ENCODE measurements at places on chromosomes 13 and 19.

GRCh38 chr19:42872608-42873007, 6.9 kb downstream of the PSG1 start:
- DNase-seq: no peak

DNA sequence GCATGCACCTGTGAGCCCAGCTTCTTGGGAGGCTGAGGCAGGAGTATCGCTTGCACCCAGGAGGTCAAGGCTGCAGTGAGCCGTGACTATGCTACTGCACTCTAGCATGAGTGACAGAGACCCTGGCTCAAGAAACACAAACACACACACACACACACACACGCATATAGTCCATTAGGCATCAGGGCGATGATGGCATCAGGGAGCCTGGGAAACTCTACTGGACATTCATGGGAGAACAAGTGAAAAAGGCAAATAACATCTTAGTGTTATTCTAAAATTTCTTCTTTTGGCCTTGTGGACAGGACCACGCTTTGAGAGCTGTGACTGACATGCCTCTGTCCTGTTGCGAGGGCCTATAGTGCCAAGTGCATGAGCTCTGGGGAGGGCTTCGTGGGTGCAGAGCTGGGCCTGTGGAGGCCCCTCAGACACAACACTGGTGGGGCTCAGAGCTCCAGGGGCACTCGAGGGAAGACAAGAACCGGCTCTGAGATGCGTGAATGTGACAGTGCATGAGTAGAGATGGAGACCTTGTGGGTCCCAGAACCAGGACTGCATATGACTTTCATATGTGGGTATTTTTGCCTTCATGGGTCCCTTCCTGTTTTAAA, 8.0 kb upstream of the USF2 start:
- peak; percentile 41 for DNase-seq

DNA sequence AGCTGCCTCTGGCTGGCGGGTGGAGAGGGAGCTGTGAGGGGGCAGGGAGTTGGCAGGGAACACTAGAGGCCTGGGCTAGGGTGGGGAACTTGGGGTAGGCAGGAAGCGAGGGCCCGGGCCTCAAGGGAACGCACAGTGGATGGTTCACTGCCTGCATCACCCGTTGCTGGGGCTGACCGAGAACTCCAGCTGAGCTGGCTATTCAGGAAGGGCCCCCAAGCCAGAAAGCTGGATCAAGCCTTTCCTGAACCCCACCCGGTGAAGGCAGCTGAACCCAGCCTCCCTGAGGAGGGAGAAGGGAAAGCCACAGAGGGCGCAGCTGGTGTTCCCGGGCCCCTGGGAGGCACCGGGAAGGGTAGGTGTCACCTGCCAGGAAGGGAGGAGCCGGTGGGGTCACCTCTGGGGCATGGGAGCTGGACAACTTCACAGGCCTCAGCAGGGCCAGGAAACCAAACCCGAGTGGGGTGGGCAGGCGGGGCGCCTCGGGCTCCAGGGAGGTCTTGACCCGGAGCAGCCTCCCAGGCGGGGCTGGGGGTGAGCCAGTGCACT, 13.9 kb downstream of the PALM start:
- no peak for DNase-seq

DNA sequence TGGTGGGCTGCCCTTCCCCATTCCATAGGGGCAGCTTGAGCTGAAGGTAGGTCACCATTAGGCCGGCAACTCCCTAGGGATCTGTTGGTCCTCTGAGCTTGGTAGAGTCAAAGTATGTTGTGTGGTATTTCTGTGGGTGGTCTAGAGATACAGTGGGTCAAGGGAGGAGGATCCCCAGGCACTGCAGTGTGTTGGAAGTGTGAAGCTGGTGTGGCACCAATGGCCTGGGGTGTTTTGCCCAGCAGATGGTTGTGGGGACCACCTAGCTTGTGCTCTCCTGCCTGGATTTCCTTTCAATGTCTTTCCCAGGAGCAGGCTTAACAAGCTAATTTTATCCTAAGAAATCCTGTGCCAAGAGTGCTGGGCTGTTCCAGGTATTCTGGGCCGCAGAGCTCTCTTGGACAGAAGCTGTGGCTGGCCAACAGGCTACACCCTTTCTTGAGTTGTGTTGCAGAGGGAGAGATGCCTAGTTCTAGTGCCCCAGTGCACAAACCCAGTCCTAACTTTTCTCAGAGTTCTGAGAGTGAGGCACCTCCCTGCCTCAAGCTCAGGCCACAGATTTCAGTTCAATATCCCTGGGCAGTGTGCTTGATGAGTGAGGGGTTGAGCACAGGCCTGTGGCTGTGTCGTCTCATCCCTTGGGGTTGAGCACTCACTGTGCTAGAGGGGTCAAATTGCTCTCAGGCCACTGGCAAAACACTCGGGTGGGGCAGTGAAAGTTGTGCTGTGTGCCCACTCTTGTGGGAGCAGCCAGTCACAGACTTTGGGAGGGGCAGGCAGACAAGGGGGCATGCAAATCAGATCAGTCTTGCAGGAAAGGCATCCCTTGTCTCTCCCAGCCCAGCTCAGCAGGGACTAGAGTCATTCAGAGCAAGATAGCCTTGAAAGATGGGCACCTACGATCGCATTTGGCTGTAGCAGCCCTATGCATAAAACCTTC, 1806.1 kb upstream of the MIR17HG start:
- DNase-seq: no peak

- DNase-seq: peak; percentile 27
These were observed 78.6 kb upstream of the TM9SF2 start for GRCh38 chr13:99422586-99423220.

GRCh38 chr19:4374498-4375163, 25.7 kb downstream of the SH3GL1 start:
- no peak for DNase-seq

DNA sequence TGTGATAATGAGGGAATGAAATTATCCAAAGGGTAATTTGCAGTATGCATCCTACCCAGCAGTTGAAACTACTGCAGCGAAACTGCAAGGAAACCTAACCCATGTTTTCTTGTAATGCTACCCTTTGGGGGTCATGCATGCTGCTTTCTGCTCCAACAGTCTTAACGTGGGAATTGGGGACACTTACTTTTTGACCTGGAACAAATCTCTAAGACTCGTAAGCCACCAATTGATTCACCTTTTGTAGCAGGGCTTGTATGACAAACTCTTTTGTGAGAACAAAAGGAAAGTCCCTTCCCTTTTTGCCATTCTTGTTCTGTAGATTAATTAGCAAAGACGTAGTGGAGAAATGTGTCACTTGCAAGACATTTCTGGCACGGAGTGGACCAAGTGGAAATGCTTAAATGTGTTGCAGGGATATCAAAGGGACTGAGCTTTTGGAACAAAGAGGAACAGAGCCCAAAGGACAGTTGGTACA, 27.4 kb downstream of the LRCH1 start:
- DNase-seq: no peak

DNA sequence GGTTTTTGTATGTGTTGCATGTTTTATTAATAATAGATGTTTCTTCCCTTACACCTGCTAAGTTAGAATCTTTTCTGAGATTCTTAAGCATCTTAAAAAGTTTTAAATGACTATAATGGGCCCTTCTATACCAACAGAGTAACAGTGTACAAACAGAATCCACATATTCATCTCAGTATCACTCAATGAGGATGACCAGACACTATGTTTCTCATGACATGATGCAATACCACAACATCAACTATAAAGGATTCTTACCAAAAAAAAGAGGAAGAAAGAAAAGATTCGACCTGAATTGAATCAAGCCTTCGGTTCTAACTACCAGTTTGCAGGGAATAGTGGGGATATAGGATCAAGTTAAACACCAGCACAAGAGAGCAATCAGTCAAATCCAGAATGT, 56.5 kb downstream of the INTS6 start:
- no peak for DNase-seq

DNA sequence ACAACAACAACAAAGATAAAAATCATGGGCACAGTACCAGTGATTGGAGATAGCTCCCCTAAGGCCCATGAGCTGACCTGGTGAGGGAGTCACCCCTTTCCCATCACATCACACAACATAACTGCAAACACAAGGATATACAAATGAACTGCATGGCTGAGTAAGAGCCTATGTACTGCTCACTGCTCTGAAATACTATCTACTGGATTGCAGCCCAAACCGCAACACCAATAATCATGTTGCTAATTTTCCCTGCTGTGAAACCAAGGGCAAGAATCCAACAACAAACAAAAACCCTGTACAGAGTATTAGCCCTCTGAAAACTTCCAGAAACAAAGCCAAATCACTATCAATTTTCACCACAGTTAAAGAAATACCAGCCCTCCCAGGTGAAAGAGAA, 1893.2 kb downstream of the PCDH9 start:
- no peak for DNase-seq

DNA sequence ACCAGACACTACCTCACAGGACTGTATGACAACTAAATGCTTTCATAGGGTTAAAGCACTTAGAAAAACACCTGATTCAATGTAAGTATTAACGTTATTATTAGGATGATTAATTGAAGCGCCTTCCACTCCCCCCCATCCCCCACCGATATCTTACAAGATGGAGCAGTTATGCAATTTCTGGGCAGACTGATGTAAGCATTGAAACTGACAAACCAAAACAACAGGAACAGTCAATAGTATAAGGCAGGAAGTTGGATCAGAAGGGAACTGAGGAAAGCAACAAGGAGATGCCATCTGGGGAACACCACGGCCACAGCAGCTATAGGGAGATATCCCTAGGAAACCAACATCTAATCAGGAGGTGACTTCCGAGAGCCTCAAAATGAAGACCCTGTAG, 3.8 kb downstream of the LCP1 start:
- DNase-seq: no peak

DNA sequence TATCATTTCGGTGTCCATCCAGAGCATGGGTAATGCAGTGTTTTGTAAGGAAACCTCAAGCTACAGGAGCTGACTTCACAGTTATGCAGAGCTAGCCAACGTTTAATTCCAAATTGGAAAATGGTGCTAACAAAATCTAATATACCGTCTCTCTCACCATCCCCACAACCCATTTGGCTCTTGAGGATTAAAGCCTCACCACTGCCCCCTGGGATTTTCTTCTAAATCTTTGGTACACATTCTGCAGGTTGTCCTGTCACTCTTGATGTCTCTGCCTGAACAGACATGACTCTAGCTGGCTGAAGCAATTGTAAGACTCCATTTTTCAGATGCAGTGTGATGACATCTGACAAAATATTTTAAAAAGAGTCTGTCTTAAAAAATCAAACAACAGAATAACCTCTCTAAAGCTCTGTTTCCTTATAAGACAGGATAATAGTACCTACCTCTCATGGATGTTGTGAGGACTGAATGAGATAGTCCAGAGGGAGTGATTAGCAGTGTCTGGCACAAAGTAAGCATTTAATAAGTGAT, 451.8 kb downstream of the SUCLA2 start:
- no peak for DNase-seq

DNA sequence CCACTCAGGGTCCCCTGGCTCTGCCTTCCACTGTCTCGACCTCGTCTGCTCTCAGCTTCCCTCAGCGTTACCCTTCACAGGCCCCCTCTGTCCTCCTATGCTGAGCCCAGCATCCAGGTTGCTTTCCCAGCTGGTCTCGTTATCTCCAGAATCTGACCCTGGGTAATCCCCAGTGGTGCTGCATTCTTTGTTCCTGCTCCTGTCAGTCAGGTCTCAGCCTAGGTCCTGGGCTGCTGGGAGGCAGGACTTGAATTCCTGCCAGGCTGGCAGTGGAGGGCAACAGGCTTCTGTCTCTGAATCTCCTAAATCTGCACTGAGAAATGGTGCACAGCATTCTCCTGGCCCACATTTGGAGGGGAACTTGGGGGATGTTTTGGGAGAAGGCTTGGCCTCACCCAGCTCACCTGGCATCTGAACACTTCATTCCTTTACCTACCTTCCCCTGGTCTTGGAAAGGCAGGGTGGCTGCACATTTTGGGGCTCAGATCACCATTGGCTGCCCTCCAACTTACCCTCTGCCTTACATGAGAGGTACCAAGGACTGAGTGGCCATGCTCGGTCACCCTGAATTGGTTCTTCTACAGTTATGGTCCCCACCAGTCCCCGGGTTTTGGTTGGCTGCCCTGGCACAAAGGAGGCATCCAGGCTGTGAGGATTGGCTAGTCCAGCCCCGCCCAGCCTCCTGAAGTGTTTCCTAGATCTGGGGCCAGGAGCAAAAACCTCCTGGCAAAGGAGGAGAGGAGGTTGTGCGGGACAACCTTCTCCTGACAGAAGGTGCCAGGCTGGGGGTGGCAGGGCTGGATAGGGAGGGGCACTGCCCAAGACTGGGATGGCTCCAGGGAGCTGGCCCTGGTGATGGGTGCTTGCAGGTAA, at the start of gene CYP4F8:
Gene CYP4F8, plus strand, starts transcription at position 712 of the 873 bp plus-strand sequence. CDS start 399 bp downstream, outside the sequence.
- no peak for DNase-seq

DNA sequence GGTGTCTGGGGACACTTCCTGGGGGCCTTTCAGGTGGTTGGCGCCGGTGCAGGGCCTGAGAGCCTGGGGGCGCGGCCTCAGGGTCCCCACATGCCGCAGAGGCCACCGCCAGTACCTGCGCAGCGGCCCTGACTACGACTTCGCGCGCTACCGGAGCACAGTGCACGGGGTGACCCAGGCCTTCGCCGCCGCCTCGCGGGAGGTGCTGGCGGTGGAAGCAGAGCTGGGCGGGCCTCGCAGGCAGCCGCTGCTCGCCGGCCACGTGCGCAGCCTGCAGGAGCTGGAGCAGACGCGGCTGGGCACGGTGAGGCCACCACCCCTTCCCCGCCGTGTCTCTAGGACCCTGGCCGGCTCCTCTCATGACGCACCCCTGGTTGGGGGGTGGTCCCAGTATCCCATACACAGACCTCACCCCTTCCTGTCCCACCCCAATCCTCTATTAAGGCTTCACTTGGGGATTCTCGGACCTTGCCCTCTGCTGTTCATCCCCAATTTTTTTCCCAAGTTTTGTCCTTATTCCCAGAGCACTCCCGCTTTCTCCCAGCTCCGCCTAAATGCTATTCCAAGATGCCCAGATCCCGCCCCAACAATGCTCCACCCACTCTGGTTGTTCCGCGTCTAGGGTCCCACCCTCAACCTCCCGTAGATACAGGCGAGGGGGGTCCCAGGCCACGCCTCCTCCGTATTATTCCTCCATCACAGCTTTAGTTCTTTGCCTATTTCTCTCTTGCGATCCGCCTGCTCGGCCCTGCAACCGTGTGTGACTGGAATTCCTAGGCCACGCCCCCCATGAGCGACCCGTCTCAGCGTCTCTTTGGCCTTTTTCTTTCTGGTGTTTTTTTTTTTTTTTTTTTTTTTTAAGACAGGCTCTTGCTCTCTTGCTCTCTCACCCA, 1.0 kb downstream of the REX1BD start:
- peak; percentile 76 for DNase-seq

GRCh38 chr13:92560883-92561282, 665.7 kb upstream of the GPC6 start:
- no peak for DNase-seq

- no peak for DNase-seq
These were observed 39.7 kb upstream of the IGSF23 start for GRCh38 chr19:44573627-44574026.

DNA sequence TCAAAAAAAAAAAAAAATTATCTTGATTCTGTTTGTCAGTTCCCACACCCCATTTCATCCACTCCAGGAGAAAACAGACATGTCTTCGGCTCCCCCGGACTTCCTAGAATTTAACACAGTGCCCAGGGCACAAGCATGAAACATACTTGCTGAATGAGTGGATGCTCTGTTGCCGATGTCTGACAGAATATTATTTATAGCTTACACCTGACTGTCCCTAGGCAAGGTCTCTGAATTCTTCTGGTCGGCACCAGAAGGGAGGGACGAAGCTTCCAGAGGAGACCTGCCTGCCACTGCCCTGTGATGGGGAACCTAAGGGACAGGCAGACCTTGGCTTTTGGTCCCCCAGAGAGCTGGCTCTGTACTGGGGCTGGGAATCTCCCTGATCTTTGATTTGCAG, 43.9 kb upstream of the PEG3 start:
- no peak for DNase-seq

- peak; percentile 57 for DNase-seq
These were observed 13.7 kb downstream of the PVR start for GRCh38 chr19:44657211-44657921.

GRCh38 chr19:3821857-3822364, 35.7 kb upstream of the MATK start:
- peak; percentile 65 for DNase-seq
